Stimulated activated CD4-positive, alpha-beta T cell treated with anti-CD3 and anti-CD28 coated beads, Interleukin-12 subunit alpha, Interleukin-12 subunit beta, amount 100 ng/mL, for 48 hours (primary cell): ENCODE measurements at places on chromosomes 6 and 20.

- DNase-seq, result no peak
These were observed 527.7 kb downstream of the ADGRB3 start for GRCh38 chr6:69162811-69163210.

DNA sequence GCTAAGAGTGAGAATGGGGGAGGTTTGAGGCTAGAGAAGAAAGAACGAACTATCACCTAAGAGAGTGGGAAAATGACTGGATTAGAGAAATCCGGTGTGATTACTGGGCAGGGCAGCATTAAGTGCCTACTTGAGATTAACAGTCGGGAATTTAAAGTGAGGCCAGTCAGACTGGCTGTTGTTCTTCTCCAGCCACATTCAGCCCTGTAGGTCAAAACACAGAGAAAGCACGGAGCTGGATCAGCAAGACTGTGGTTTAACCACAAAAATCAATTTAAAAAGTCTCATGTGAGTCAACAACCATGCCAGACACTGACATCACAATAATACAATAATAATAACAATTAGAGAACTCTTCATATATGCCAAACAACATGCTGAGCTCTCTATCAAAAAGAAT lies 301.9 kb upstream of the SGK1 start:
- DNase-seq, result no peak

GRCh38 chr6:37624606-37625574 lies 72.8 kb downstream of the MDGA1 start:
- no peak for DNase-seq

GRCh38 chr20:57680131-57680716 lies 29.6 kb downstream of the PMEPA1 start:
- no peak for DNase-seq

- no peak for DNase-seq
These were observed 57.3 kb upstream of the CST7 start for GRCh38 chr20:24891546-24892393.

DNA sequence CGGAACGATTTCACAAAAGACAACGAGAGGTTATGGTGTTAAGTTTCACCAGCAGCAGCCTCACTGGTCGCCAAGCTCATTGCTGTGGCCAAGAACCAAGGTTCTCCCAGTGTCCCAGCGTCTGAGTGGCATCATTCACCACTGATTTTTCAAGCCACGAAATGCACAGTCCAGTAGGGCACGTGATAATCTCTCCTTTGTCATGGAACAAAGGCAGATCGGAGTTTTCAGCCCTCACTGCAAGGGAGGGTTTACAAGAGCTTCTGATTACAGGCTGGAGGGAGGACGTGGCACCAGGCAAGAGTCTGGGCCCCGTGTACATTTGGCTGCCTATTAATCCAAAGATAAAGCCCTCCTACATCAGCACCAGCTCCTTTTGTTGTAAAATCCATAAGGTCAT lies 2.0 kb downstream of the CD24 start:
- no peak for DNase-seq

GRCh38 chr6:142699391-142699790 lies 245.6 kb downstream of the HIVEP2 start:
- DNase-seq, result no peak

GRCh38 chr20:20971810-20972209 lies 134.3 kb downstream of the LINC00237 start:
- no peak for DNase-seq

GRCh38 chr20:40462566-40462965 lies 226.5 kb downstream of the MAFB start:
- DNase-seq, result no peak

DNA sequence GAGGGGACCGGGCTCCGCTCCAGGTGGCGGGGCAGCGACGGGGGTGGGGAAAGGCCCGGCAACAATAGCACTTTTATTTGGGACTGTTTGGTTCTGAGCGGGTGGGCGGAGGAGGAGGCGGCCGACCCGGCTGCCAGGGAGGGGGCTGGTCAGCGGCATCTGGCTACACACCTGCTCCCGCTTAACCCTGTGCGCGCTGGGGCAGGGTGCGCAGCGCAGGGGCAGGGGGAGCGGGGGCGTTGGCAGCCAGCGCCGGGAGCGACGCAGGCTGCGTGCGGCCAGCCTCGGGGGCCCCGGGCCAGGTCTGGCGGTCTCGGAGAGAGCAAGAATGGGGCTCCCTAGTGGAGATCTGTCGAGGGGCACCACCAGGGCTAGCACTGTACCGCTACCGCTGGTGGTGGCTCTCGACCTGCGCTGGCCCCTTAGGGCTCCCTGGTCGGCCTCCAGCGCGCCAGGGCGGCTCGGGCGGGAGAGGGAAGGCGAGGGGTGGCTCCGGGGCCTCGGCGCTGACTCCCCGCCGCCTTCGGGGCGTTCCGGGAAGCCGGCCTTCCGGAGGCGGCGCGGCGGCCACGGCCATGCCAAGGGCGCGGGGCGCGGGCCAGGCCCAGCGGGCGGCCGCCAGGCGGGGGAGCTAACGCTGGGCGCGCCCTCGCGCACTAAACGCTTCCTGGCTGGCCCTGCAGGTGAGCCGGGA lies 92.4 kb downstream of the NCR2 start:
- no peak for DNase-seq

GRCh38 chr6:101597693-101598092 lies 204.2 kb downstream of the GRIK2 start:
- DNase-seq, result no peak

GRCh38 chr6:166515072-166515810 lies 71.2 kb downstream of the RAMACL start:
- DNase-seq, result peak; percentile 47

DNA sequence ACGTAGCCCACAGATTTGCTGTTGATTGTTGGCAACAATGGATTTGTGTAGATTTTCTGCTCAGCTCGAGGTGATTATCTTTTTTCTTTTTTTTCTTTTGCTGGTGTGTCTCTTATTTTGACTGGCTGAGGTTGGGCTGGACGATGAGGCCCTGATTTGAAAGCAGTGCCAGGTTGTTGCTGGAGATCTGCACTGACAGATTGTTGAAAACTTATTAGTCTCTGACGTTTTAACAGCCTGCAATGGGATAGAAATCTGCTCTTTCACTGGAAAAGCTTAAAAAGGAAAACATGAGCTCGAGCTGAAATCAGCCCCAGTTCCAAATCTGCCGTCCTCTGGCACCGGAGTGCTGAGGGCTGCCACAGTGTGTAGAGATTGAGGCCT lies 87.7 kb downstream of the PDE7B start:
- DNase-seq, result no peak

DNA sequence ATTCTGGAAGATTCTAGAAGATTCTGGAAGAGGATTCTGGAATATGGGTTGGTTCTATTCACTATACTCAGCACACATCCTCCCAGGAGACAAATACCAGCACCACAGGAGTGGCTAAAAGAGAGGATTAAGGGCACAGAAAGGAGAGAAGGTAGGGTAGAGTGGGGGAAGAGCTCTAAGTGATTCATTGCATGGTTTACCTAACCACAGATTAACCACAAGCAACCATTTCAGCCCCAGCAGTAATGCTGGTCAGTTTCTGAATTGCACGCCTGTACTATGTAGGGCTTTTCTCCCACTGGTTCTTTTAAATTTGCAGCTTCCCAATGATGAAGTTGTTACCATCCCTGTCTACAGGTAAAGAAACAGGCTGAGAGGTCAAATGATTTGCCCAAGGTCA lies 192.7 kb upstream of the PMEPA1 start:
- no peak for DNase-seq

GRCh38 chr6:21846541-21847451 lies 253.2 kb downstream of the SOX4 start:
- no peak for DNase-seq

DNA sequence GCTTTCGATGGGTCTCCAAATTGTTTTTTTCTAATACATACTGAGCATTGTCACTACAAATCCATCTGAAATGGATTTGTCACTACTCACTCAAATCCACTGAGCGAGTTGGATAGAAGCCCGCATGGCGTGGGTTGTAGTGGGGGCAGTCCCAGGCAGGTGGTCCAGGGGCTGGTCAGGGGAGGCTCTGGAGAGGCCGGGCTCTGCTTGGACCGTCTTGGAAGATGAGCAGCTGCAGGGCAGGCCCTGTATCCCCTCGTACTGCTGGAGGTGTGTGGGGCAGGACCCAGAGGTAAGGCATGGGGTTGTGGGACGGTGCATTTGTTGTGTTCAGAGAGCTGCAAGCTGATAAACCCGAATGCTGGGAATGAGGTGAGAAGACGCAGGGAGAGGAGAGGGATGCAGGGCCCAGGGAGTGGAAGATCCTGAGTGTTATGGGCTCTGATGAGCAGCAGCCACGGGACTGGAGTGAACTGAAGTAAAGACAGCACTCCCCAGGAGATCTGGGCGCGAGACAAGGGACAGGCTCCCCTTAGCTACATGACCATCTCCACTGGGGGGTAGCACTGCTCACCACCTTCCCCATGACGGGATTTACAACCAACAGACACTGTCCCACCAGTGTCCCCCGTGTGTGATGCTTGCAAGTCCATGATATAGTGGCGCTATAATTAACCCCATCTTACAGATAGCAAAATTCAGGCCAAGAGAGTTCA lies 45.9 kb downstream of the PSMG4 start:
- no peak for DNase-seq

DNA sequence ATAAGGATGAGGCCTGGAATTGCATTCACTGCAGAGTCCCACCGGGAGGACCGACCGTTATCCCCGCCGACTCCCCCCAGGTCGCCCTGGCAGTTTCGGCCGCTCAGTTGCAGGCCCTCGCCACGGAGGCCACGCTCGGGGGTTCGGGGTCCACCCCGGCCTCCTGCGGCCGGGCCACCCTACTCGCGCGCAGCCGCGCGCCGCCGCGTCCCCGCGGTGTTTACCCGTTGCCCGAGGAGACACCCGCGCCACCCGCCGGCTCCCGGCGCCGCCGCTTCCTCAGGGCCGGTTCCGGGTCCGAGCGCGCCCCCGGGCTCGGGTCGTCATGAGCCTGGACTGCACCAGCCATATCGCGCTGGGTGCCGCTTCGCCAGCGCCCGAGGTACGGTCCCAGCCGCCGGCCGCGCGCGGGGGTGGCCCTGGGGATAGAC lies at the start of gene CCDC170:
Gene CCDC170 (plus strand): TSS at position 214 of the 431 bp plus-strand sequence. CDS start 112 bp downstream, at position 326.
- DNase-seq, result no peak

- DNase-seq, result no peak
These were observed 6.5 kb downstream of the CEP162 start for GRCh38 chr6:84220809-84221409.
